ENCODE measurements at places on chromosomes 1 and 21.

GRCh38 chr1:161884475-161884874, 118.4 kb downstream of the ATF6 start:
- DNase-seq, result no peak

GRCh38 chr1:23915466-23915865, 2.3 kb upstream of the CNR2 start:
- no peak for DNase-seq

GRCh38 chr1:72442262-72442661, 159.9 kb upstream of the NEGR1 start:
- DNase-seq, result no peak

- no peak for DNase-seq
Observed at GRCh38 chr1:230212405-230212936, 145.4 kb downstream of the GALNT2 start.

DNA sequence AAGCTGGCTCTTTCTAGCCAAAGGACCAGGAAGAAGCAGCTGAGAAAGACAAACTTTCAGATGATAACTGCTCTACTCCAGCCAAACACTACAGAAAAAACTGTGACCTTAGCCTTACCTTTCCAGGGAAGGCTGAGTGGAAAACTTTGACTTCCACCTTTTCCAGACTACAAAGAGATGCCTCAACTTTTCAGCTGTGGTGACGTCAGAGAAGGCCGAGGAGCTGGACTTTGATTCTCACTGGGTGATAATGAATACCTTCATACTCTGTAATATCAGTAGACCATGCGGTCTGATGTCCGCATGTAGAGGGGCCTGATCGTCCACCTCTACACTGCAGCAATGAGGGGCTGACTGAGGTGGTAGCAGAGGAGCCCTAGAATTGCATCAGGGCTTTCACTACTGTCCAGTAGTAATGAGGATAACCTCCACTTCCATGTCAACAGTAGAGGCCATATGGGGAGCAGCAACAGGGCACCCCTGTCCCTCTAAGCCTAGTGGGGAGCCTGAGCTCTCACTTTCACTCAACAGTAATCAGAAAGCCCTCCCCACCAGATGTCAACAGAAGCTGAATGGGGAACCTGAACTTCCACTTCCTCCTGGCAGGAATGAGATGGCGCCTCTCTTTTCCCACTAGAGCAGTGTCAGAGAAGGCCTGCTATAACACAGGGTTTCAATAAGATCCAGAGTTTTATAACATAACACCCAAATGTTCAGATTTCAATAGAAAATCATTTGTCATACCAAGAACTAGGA, 28.4 kb upstream of the PADI1 start:
- no peak for DNase-seq

DNA sequence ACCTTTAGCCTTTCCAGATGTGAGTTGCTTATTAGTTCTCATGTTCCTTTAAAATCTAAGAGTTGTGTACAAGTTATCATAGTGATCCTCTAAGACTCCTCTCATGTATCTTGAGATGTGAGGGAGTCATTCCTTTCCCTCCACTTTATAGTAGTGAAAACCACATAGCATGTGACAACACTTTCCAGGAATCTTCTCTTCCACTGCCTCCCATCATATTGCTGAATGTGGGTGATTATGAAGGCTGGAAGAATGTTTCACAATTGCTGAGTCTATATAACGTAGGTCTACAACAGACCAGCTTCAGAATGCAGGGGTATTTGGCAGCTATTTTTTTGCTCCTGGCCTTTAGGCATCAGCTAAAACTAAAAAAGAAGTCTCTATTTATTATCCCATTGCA, 44.7 kb upstream of the LRRC7 start:
- DNase-seq, result no peak

DNA sequence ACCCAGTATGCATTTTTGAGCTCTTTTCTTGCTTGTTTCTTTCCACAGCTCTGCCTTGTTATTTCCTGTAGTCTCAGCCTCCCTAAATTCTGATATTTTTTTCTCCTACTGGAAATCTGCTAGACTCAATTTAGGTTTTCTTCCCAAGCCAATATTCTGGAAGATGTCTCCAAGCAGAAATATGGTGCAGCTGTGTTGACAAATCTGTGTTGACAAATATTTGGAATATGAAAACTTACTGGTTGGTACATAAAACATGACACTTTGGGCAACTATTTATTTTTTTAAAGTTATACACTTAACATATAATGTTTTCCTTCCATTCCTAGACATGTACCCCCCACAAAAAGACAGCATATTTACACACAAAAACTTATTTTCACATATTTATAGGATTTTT, 1048.4 kb downstream of the NCAM2 start:
- DNase-seq, result no peak

- no peak for DNase-seq
Observed at GRCh38 chr1:211830055-211830327, 572 bp downstream of the LPGAT1 start.

DNA sequence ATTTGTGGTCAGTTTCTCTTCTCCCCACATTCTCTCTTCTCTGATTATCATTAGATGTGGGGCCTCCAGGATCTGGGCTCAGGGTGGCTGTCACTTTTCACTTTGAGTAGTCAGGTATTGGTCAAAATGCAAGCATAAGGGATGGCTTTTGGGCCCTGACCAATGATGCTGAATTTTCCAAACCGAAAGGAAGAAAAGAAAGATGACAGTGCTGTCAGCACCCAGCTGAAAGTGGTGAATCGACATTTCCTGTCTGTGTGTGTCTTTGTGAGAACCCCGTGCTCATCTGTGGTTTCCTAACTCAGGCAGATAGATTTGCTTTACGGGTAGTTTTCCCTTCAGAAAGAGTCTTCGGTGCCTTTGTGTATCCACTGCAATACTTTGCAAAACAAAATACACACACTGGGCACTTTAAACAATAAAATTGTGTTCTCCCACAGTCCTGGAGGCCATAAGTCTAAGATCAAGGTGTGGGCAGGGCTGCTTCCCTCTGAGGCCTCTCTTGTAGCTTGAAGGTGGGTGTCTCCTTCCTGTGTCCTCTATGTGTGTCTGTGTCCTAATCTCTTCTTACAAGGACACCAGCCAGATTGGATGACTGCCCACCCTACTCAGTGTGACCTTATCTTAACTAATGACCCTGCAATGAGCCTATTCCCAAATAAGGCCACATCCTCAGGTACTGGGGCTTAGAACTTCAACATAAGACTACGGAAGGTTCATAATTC, 274.8 kb upstream of the AJAP1 start:
- no peak for DNase-seq

- no peak for DNase-seq
Observed at GRCh38 chr1:224459966-224460365, 25.4 kb upstream of the WDR26 start.

GRCh38 chr1:151106894-151107293, 36.3 kb downstream of the GABPB2 start:
- no peak for DNase-seq

- no peak for DNase-seq
Observed at GRCh38 chr1:94801919-94802546, 18.1 kb upstream of the SLC44A3 start.

- DNase-seq, result no peak
Observed at GRCh38 chr1:47257224-47257623, 25.2 kb upstream of the TAL1 start.

- peak; percentile 89 for DNase-seq
Observed at GRCh38 chr1:91404151-91405012, at the start of gene HFM1. HFM1 (minus strand) TSS chr1:91404837; CDS start chr1:91401082, 3,755 bp downstream.

- DNase-seq, result no peak
Observed at GRCh38 chr1:166330096-166330495, 163.3 kb upstream of the FAM78B start.

DNA sequence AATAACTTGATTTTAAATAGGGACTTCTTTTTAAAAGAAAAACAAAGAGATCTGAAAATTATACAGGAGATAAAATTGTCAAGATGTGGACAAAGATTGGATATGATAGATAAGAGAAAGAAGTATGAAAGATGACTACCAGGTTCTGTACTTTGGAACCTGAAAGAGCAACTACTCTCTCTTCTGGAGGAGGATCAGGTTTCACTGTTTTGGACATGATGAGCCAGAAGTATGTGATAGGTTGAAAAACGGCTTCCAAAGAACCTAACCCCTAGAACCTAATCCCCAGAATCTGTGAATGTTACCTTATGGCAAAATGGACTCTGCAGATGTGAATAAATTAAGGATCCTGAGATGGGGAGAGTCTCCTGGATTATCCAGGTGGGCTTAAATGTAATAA, 26.2 kb downstream of the RSBN1 start:
- no peak for DNase-seq

DNA sequence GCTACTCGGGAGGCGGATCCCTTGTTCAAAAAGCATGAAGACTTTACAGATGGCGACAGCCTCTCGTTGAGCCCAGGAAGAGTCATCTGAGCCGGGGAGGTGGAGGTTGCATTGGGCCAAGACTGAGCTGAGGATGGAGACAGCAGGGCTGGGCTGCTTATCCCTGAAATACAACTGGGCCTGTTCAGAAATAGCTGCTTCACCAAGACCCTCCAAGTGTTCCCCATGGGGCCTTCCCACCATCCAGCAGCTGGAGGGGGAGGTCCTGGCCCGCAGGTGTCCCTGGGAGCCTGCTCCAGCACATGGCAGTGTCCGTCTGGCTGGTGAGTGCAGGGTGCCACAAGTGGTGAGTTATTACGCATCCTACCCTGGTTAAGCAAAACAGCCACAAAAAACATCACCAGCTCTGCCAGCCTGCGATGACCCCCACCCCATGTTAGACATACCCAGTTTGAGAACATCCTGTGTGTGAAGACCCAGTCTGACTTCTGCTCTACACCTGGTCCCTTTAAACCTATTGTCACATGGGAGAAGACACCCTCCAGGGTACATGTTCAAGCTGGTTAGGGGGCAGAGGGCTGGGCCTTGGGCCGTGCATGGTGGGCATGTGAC, 93.1 kb upstream of the TMPRSS2 start:
- DNase-seq, result peak; percentile 16

DNA sequence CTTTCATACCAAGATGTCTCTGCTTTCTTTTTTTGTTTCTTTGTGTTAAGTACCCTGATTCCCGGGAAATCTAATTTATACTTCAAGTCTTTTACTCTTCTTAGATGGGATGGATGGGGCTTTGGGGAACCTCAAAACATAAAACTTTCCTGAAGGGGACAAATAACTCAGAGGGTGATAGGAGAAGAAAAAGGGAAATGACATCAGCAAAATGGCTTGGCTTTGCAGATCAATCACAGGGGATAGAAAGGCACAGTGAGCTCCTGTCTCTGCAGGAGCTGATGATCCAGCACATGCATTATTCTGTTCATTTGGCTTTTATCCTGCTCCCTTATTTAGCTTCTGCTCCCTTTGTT, 1.4 kb upstream of the CA14 start:
- DNase-seq, result no peak

- no peak for DNase-seq
Observed at GRCh38 chr1:223244366-223245103, 101.5 kb upstream of the TLR5 start.

GRCh38 chr1:59498640-59499039, 201.7 kb downstream of the FGGY start:
- DNase-seq, result no peak

DNA sequence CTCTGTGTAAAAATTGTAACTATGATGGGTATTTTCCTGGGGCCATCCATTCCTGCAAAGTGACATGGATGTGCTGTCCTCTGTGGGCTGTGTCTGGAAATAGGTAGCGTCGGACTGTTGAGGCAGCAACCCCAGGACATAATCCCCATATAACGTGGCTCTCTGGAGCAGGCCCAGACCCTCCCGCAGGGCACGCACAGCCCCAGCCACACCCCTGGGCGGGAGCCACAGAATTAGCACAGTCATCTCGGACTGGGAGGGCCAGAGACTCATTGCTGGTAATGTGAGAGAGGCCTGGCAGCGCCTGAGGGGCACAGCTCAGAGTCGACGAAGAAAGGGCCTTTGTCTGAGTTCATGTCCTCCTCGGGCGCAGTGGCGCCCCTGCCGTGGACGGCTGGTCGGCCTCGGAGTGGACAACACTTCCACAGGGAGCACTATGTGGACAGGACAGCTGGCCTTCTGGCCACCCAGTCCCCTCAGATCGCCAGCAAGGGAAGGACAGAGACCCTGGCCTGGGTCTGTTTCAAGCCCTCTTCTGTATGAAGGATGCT, 20.1 kb downstream of the SIM2 start:
- DNase-seq, result no peak

DNA sequence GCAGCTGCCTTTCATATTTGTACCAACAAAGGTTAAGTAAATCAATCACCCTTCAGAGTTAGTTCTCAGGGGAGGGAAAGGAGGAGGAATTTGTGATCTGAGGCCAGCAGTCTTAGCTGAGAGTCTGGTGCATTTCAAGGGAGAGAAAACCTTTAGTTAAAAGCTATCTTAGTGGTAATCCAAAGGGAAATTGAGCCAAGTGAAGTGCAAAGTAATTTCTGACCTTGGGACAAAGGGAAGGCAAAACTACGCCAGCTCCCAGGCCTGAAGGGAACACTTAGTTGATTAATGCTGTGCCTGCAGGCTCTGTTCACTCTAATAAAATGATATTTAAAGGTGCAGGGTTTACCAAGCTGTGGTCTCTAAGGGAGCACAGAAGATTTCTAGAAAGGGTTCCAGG, 23.1 kb upstream of the FMOD start:
- no peak for DNase-seq

DNA sequence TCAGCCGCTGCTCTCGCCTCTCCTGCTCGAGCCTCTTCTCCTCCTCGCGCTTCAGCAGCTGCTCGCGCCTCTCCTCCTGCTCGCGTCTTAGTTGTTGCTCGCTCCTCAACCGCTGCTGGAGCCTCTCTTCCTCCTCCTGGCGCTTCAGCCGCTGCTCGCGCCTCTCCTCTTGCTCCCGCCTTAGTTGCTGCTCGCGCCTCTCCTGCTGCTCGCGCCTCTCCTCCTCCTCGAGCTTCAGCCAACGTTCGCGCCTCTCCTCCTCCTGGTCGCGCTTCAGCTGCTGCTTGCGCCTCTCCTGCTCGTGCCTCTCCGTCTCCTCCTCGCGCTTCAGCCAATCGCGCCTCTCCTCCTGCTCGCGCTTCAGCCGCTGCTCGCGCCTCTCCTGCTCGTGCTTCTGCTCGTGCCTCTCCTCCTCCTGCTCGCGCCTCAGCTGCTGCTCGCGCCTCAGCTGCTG, 3.7 kb downstream of the TCHH start:
- peak; percentile 37 for DNase-seq

- no peak for DNase-seq
Observed at GRCh38 chr1:156226782-156227181, 14.0 kb downstream of the PMF1 start.

DNA sequence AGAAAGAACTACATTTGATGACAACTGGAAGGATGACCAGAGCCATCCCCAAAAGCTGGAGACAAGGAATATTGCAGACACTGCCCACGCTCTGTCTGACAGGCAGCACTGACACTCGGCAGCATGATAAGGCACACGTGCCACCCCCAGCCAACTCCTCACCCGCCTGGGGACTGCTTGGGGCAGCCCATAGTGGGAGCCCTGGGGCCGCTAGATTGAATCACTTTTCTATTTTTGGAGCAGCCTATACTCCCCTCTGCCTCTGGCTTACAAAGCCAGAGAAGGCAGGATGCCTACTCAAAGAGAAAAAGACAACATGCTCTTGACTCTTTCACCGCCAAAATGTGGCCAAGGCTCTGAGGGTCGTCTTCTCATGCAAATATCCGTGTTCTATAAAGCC, 1.3 kb downstream of the SMG5 start:
- DNase-seq, result no peak

- no peak for DNase-seq
Observed at GRCh38 chr1:4701276-4701675, 46.9 kb downstream of the AJAP1 start.

GRCh38 chr1:59666106-59666505, 148.6 kb upstream of the HOOK1 start:
- DNase-seq, result no peak

GRCh38 chr21:28282833-28283232, 709.8 kb downstream of the LTN1 start:
- DNase-seq, result no peak

GRCh38 chr1:1538334-1538733, 2.1 kb downstream of the TMEM240 start:
- no peak for DNase-seq

- no peak for DNase-seq
Observed at GRCh38 chr1:118921994-118922393, 66.1 kb downstream of the TBX15 start.

Measured in femur (tissue), 1 donor.